ENCODE measurements at places on chromosomes 12 and 14.
A peak's percentile ranks its signal among the peaks of the same experiment; 100 is the strongest.

GRCh38 chr12:99455350-99456035 is 192.1 kb upstream of the GARIN6 start:
- DNase-seq: no peak

GRCh38 chr14:80781972-80782367 is 159.6 kb downstream of the CEP128 start:
- DNase-seq: no peak

- DNase-seq: no peak
These were observed 94.3 kb downstream of the OTX2 start for GRCh38 chr14:56715938-56716337.

GRCh38 chr12:57008178-57008577 is 1.8 kb upstream of the ZBTB39 start:
- no peak for DNase-seq

DNA sequence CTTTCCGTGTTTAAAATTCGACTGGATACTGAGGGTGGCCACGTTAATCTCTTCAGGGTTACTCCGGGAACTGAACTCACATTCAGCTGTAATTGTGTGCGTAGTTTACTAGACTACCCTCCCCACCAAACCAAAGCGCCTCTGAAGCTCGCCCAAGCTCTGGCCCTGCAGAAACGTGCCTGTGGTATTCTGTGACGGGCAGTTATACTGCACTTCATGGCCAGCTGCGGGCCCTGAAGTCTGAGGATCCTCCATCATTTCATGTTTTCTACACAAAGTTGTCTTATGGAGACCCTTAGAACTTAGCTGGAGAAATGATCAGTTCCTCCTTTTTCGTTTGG is 688 bp downstream of the ZNF26 start:
- no peak for DNase-seq

- no peak for DNase-seq
These were observed 17.9 kb downstream of the NFKBIA start for GRCh38 chr14:35386673-35387125.

GRCh38 chr14:22505697-22506377 is 83.2 kb downstream of the DAD1 start:
- DNase-seq: no peak

- no peak for DNase-seq
These were observed 29.3 kb downstream of the NIN start for GRCh38 chr14:50801706-50802105.

DNA sequence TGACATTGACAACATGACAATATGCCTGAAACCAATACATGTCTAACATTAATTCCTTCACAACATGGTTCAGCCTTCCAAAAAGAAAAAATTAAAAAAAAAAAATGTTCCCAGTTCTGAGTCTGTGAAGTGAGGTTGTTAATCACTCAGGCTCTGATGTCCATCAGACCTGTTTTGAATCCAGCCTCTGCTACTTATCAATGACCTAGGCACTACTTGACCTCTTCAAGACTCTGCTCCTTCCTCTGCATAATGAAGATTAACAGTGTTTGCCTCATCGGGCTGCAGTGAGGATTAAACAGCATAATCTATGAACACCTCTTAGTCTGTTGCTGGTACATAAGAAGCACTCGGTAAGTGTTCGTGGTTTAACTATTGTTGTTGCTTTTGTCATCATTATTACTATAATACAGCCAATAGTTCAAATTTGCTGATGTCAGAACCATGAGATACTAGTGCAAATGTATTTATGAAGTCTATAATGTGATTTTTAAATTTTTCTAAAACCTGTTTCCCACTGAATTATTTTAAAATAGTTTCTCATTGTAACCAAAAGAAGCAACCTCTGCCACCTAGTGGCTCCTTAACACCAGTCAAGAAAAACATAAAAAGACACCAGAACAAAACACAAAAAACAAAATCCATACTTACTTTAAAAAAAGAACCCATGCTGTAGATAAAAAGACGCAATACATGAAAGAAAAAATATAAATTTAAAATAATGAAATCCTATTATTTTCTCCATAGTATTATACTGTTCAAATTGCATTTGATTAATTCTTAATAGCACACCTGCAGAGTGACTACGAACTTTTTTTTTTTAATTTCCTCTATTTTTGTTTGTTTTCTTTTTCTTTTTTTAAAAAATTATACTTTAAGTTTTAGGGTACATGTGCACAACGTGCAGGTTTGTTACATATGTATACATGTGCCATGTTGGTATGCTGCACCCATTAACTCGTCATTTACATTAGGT is 20.3 kb upstream of the TMX1 start:
- DNase-seq: no peak

- no peak for DNase-seq
These were observed 121.0 kb upstream of the KRR1 start for GRCh38 chr12:75632442-75632841.

DNA sequence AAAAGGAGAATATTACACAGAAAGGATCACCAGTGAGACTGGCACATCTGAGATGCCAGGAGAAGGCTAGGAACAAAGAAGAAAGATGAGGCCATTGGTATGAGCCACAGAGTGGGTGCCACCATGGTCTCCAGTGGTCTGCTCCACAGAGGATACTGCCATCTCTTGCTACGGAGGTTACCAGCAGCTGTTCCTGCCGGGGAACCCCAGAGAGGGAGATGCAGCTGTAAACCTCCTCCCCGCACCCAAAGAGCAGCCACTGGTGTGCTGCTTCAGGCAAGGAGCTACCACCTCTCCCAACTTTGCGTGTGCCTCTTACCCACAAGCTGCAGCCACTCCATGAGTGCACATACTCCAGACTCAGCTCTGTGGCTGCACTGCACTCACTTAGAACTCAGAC is 201.5 kb upstream of the RTL1 start:
- DNase-seq: no peak

DNA sequence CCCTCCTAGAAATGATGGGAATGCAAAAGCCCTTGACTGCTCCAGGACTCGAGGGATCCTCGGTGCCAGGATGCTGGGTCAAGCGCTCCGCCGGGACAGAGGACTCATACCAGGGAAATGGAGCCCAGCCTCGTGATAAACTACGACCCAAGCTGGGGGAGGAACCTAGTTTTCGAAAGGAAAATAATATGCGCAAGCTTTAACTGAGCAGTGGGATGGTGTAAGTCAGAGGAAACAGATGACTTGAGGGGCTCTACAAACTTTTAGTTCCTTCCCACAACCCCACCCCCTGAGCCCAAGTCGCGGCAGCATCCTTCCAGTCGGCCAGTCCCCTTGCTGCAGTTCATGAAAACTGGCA is 654 bp upstream of the SUPT16H start:
- no peak for DNase-seq

- DNase-seq: no peak
These were observed 68.5 kb downstream of the FBXO34 start for GRCh38 chr14:55339770-55340169.

- DNase-seq: no peak
These were observed 52.6 kb downstream of the SAV1 start for GRCh38 chr14:50615552-50615951.

GRCh38 chr14:70886421-70887206 is 20.6 kb upstream of the PCNX1 start:
- DNase-seq: peak; percentile 73

DNA sequence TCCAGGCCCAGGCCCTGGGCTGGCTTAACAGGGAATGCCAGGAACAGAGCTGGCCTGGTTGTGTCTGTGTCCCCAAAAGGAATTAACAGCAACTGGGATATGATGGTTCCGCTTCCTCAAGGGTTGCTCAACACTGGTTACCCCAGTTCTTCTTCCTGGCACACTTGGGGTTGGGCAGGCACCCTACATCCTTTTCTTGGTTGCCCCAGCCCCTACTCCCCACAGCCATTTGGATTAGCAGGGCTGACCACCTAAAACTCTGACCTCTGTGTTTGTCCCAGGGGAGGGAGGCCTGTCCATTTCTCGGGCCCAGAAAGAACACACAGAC is 30.8 kb downstream of the NCKAP5L start:
- no peak for DNase-seq

- DNase-seq: no peak
These were observed 84.0 kb upstream of the TMEM132D start for GRCh38 chr12:129987841-129988240.

DNA sequence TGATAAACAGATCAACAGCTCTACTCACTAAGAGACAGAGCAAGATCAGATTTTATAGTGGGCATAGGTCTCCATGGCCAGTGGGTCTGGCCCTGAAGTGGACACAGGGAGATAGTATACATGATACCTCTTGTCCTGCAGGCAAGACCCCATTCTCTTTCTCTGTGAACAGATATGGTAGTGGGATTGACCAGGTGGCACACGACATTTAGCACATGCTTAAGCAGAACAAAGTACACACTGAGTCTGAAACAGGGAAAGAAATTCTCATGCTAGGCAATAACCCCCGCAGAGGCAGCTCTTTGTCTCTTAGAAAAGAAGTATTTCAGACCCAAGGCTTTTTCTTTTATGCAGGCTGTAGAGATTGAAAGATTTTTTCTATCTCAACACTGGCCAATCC is 1331.2 kb downstream of the FSCB start:
- DNase-seq: no peak

GRCh38 chr14:38038986-38039385 is 168.7 kb upstream of the SSTR1 start:
- DNase-seq: no peak

- no peak for DNase-seq
These were observed 56.2 kb downstream of the CCNK start for GRCh38 chr14:99537399-99537798.

- DNase-seq: no peak
These were observed 59.1 kb downstream of the EXOC5 start for GRCh38 chr14:57209561-57209960.

- no peak for DNase-seq
These were observed 25.9 kb upstream of the PPFIBP1 start for GRCh38 chr12:27498149-27498548.

DNA sequence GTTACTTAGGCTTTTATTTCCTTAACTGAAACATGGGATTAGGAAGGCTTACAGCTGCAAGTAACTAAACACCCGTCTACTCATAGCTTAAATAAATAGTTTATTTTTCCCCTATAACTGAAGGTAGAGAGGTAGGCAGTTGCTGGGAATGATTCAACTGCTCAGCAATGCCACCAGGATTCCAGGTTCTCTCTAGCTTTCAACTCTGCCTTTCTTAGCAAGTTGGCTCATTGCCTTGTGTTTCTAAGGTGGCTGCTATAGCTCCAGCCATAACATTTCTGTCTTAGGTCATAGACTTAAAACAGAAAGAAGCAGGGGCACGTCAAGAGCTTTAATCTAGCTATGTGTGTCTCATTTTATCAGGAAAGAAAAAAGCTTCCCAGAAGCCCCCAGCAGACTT is 103.7 kb upstream of the MDM1 start:
- DNase-seq: no peak

GRCh38 chr14:81162941-81163340 is 57.8 kb downstream of the GTF2A1 start:
- DNase-seq: no peak

DNA sequence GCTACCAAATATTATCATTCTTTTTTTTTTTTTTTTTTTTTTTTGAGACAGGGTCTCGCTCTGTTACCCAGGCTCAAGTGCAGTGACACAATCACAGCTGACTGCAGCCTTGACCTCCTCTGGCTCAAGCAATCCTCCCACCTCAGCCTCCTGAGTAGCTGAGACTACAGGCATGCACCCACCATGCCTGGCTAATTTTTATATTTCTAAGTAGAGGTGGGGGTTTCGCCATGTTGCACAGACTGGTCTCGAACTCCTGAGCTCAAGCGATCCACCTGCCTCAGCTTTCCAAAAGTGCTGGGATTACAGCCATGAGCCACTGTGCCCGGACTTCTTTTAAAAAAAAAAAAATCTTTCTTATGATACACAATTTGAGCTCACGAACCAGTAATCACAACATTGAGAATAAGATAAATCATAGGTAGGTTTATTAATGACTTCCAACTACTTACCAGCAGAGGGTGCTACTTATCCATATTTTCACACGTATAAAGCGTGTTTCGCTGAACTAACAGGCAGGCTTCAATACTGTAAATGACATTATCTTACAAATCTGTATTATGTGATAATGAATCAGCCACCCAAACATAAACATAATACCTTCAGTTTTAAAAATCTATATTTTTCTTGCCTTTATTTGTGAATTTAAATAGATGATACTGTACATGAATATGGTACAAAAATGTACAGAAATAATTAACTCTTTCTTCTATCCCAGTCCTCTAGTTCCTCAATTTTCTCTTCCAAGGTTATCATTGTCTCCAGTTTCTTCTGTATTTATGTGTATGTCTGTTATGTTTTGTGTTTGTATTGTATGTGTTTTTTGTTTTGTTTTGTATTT is 42.5 kb upstream of the BCAT1 start:
- no peak for DNase-seq

GRCh38 chr12:92546259-92546634 is 156.5 kb upstream of the PLEKHG7 start:
- DNase-seq: no peak

GRCh38 chr12:84874125-84874824 is 38.3 kb downstream of the SLC6A15 start:
- no peak for DNase-seq

DNA sequence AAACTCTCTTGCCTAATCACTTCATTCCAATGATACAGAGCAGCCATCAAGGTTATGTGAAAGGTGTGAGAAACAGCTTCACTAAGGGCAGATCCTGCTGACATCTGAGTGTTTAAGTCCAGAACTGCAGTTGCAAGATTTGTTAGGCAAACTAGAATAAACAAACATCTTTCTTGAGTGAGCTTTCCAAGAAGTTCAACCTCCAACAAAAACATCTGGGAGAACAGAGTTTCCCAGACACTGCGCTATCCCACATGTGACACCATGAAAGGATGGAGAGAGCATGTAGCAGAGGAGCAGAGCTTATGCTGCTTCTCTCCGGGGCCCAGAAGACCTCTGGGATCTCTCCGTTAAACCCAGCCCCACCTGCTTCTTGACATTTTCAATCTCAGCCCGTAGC is 5.6 kb downstream of the KRT76 start:
- no peak for DNase-seq

DNA sequence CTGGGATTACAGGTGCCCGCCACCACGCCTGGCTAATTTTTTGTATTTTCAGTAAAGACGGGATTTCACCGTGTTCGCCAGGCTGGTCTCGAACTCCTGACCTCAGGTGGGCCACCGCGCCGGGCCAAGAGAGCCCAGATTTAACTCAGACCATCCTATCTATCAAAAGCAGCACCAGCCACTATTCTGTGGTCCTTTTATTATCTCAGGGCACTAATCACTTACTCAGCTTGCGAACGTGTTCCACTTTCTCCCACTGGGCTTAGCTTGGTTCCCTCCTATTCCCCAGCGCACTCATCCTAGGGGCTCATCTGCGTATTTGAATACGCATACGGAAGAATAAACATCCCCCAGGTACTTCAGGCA is 16.2 kb upstream of the AACS start:
- DNase-seq: no peak

- no peak for DNase-seq
These were observed 5.7 kb downstream of the SVOP start for GRCh38 chr12:109014984-109015765.

DNA sequence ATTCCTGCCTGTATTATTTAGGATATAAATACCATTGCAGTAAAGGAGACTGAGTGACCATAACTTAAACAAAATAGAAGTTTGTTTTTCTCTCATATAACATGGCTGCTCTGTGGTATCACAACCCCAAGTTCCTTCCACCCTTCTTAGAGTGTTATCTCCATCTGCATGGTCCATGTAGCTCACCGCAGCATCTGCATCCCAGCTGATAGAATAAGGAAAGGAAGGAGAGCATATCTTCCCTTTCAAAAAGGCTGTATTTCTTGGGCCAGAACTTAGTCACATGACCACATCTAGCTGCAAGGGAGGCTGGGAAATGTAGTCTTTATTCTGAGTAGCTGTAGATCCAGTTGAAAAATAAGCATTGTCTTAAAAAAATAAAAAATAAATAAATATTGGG is 184.8 kb upstream of the NUDT4 start:
- DNase-seq: no peak

GRCh38 chr12:10741845-10742244 is 18.7 kb upstream of the YBX3 start:
- DNase-seq: no peak

Measured in activated naive CD4-positive, alpha-beta T cell treated with anti-CD3 and anti-CD28 coated beads, Interleukin-2, amount 50 U/mL, for 72 hours (primary cell).